ENCODE measurements at places on chromosomes 2 and 18.

DNA sequence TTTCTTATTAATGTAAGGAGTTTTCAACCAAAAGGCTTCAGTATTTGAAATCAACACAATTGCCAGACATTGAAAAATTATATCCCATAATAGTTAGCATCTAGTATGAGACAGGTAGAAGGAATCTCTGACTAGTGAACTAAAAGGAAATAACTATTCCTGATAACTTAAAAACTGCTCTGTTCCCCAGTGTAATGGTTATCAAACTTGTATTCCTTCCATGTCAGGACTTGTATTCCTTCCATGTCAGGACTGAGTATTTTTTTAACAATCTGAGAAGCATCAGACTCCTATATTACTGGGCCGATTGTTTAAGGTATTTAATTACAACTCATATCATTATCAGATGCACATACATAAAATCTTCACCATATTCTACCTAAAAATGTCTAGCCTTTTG, 238.5 kb downstream of the HNMT start:
- DNase-seq: no peak

GRCh38 chr2:12391116-12391515, 325.6 kb upstream of the TRIB2 start:
- no peak for DNase-seq

DNA sequence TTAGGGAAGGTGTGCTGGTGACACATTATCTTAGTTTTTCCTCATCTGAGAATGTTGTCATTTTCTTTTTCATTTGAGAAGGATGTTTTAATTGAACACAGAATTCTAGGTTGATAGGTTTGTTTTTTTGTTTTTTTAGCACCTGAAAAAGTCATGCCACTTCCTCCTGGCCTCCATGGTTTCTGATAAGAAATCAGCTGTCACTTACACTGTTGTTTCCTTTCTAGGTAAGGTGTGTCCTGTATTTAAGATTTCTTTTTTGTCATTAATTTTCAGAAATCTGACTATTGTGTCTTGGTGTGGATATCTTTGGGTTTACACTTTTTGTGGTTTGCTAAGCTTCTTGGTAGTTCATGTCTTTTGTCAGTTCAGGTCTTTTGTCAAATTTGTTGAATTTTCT, 99.3 kb downstream of the ROCK1 start:
- no peak for DNase-seq

DNA sequence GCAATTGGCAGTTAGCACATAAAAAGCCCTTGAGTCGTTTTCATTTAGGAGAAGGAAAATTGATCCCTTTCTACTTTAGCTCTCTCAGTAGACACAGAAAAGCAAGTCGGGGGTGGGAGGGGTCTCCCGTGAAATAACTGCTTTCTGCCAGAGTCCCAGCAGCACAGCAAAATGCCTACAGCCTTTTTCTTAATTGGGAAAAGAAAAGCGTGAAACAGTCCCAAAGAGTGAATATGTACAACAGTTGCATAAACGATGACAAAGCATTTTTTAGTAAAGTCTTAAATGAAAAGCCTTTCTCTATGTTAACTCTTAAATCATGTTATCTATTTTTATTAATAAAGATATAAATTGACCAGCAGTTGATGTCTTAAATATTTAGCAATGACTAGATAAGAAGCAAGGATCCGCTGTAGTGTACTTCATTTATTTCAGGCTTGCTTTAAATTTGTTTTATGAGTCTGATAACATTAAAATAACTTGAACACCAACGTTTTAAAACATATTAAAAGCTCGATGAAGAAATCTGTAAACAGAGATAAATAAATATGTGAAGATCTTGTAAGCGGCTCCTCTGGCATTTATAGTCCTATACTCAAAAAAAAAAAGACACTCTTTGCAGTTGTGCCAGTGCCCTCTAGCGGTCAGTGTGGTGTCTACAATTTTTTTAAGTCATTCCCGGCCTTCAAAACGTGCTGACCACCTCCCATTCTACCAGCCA, 42.3 kb upstream of the ATIC start:
- DNase-seq: peak; percentile 72

DNA sequence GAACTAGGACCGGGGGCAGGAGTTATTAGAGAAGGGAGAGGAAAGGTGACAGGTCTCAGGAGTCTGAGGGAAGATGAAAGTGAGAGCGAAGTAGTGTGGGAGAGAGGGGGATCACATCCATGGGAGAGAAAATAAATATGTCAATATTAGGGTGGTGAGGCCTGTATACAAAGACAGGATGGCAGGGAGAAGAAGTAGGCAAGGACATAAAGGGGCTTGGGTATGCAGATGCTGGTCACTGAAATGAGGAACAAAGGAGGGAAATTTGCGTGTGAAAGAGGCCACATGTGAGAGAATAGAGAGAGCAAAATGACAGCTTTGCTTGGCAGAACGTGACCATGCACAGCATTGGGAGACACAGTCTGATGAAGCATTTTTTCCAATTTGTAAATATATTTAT, 13.6 kb downstream of the METAP1D start:
- no peak for DNase-seq

DNA sequence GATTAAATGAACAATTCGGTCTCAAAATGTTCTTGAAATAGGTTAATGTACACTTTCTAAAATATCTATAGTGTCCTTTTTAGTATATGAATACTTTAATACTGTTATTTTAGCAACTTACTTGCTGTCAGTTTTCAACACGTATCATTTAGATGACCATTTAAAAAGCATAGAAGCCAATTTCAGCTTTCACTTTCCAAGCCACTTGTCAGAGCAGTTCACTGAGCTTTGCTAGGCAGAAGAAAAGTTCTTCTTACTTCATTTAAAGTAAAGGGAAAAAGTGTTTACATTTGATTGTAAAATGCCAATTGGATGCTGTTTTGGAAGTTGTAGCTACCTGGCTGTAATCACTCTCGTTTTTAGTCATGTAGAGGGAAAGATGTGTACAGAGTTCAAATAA, 126.0 kb downstream of the KCNH7 start:
- no peak for DNase-seq
